ENCODE measurements at places on chromosomes 3 and 15. TPM values are rescaled to one million over a fixed set of nuclear protein-coding genes. Genes with fewer than 3 reads are reported as not detected.

- no peak for DNase-seq
Observed at GRCh38 chr15:32941823-32942222, 224.0 kb downstream of the GREM1 start.

- DNase-seq: no peak
Observed at GRCh38 chr15:81516012-81516411, 142.0 kb upstream of the TMC3 start.

DNA sequence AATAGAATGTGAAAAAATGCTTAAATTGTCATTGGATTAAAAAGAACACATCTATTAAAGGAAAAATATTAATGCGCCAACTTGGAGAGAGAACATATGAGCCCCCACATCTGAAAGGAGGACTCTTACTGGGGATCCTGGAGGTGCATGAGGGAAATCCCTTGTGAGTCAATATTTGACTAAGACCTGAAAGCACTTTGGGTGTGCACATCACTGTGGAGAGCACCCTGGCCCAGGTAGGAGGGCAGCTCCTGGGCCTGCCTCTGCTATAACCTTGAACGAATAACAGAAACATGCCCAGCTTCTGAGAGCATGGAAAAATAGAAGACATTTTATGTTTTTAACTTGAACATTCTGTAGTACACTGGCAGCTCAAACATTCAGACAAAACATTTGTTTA lies 199.8 kb downstream of the GAP43 start:
- no peak for DNase-seq

GRCh38 chr3:76930712-76931111 lies 109.2 kb upstream of the ROBO2 start:
- DNase-seq: no peak

DNA sequence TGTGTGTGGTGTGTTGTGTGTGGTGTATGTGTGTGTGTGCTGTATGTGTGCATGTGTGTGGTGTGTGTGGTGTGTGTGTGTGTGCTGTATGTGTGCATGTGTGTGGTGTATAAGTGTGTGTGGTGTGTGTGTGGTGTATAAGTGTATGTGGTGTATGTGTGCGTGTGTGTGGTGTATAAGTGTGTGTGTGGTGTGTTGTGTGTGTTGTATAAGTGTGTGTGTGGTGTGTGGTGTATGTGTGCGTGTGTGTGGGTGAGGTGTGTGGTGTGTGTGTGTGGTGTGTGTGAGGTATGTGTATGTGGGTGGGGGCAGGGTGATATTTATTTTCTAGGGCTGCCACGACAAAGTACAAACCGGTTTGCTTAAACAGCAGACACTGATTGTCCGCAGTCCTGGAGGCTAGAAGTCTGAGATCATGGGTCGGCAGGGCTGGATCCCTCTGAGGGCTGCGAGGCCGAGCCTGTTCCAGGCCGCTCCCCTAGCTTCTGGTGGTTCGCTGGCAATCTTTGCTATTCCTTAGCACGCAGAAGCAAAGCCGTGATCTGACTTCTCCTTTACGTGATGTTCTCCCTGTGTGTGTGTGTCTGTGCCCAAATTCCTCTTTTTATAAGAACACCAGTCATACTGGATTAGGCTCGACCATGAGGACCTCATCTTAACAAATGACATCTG lies 160.2 kb downstream of the XXYLT1 start:
- DNase-seq: no peak

- no peak for DNase-seq
Observed at GRCh38 chr15:94029495-94029894, 201.9 kb upstream of the MCTP2 start.

GRCh38 chr15:39919748-39920509 lies at the start of gene GPR176:
GPR176 (minus strand) TSS chr15:39920266; CDS start chr15:39920026, 240 bp downstream.
- peak; percentile 86 for DNase-seq

DNA sequence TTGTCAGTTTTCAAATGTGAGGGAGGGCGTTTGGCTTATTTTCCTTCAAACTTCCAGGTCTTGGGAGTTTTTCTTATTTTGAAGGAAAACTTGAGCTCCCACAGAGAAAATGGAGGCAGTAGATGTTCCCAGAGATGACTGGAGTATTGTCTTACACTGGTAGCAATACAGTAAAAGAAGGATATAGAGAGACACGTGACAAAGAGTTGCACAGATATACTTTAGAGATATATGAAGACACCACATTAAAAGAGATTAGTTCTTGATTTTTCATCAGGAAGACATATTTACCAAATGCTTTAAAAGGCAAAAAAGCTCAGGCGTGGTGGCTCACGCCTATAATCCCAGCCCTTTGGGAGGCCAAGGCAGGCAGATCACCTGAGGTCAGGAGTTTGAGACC lies 490.9 kb downstream of the FOXP1 start:
- no peak for DNase-seq

DNA sequence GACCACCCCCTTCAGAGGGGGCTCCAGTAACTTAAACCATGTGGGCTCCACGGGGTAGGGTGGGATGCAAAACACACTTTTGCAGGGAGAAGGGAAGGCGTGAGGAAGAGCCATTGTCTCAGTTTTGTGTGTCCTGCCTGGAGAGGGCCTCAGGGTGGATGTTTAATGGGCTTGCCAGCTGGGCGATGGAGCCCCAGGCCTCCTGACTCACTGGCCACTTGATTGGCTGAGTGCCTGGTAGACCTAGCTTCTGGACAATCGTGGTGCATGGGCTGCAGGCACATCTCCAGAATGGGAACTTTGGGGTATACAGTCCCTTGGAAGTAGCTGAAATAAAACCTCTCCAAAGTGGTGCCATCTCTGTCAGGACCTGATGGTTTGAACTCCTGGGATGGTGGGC lies 118.3 kb upstream of the MRPS22 start:
- no peak for DNase-seq

GRCh38 chr3:179100652-179101051 lies 29.0 kb upstream of the ZMAT3 start:
- peak; percentile 11 for DNase-seq

- no peak for DNase-seq
Observed at GRCh38 chr15:47398594-47398993, 318.7 kb upstream of the SEMA6D start.

Gene NDUFAF3
- total RNA-seq: 57.1 TPM

Gene GOLGA6L7
- not detected for total RNA-seq

Gene DPPA4
- total RNA-seq: not detected

Gene RTP2
- not detected for total RNA-seq

Gene C3orf80
- under 0.01 TPM for total RNA-seq

Gene TMEM158
- total RNA-seq: 0.87 TPM

Measured in lung microvascular endothelial cell (primary cell).